Stimulated activated CD4-positive, alpha-beta T cell treated with anti-CD3 and anti-CD28 coated beads, Interleukin-15, amount 100 ng/mL, for 24 hours (primary cell): ENCODE measurements at places on chromosomes 3 and 15.
A peak's percentile ranks its signal among the peaks of the same experiment; 100 is the strongest.

- no peak for DNase-seq
These were observed 16.5 kb upstream of the CLDN1 start for GRCh38 chr3:190338717-190339116.

DNA sequence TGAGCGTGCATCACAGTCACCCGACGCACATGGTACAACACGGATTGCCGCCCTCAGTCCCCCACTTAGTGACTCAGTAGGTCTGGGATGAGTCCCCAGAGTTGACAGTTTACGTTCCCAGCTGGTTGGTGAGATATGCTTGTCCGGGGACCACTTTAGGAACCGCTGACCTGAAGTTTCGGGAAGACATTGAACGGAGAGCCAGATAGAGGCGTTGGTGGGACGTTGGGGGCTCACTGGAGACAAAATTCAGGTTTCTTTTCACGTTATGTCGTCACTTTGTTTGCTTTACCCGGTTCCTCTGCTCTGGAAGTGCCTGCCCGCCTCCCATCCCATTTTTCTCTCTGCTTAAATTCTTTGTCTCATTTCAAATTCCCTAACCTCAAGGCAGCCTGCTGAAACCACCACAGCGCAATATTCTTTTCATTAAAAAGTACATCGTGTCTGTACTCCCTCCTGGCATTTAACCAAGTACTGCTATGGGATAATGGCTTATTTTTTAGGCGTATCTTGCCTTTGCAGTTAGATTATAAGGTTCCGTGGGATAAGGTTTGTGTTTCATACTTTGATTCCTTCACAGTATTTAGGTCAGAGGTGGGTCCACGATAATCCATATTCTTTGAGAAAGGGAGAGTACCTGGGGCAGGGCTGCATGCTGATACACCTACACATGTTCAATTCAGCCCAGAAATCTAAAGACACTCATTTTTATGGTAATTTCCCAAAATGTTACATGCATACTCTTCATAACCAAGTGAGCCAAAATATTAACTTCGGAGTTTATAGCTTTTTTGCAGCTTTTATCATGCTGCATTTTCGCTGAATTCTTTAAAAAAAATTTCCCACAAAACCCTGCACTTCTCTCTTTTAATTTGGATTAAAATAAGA, 921 bp downstream of the LMLN start:
- peak; percentile 68 for DNase-seq

GRCh38 chr15:36691579-36692357, 112.3 kb downstream of the CDIN1 start:
- no peak for DNase-seq

DNA sequence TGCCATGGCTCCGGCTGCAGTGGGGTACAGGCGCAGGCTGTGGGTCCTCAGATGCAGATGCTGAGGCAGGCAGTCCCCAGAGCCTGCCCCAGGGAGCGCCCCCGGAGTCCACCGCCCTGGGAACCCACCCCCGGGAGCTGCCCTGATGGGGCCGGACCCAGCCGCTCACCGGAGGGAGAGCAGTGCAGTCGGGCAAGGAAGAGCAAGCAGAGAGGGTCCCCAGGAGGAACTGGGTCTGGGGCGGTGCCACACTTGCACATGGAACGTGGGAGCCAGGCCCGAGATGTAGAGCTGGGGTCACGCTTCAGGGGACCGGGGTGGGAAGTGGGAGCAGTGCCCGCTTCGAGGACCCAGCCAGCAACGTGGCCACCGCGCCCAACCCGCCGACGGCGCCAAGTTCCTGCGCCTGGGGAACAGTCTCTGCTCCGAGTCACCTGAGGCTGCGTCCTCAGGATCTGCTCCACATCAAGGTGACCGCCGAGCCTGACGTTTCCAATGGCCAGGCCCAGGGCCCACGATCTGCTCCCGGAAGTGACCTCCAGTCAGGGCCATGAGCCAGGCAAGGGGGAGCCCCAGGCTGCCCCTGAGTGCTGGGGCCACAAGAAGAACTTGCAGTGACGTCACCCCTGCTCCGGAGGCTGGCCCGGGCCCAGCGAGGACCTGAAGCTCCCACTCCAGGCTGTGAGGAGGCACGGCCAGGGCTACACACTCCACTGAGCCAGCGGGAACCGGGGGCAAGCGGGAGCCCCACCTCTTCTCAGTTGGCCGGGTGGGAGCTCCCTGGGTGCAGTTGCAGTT, 27.0 kb upstream of the TFG start:
- no peak for DNase-seq

- DNase-seq, result no peak
These were observed 68.4 kb upstream of the HACD2 start for GRCh38 chr3:123653221-123653682.

DNA sequence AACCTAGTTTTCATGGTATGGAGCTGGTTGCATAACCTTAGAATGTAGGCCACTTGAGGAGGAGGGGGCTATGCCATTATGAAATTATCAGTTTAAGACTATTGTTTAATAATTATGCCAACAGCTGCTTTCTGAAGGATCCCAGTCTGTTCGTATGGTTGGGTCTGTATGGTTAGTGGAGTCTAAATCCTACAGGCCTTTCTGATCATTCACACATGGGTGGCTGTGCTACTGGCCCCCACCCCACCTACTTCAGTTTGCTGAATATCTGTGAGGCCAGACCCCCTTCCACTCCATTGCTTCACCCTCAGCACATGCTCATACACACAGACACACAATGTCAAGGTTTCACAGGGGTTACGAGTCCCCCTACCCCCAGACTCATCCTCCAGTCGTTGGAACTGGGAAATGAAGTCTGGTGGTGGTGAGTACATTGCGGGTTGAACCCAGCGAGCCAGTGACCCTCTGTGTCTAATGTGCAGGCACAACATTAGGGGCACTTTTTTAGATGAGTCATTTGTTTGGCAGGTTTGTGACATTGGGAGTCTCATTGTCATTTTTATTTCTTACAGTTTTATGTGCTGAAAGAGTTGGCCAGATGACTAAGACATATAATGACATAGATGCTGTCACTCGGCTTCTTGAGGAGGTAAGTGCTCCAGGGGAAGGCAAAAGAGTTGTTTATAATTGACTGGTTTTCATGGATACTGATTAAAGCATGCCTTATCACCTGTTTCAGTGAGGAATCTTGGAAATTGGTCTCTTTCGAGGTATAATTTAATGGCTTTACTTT, 85.3 kb downstream of the TRAK1 start:
- DNase-seq, result no peak

DNA sequence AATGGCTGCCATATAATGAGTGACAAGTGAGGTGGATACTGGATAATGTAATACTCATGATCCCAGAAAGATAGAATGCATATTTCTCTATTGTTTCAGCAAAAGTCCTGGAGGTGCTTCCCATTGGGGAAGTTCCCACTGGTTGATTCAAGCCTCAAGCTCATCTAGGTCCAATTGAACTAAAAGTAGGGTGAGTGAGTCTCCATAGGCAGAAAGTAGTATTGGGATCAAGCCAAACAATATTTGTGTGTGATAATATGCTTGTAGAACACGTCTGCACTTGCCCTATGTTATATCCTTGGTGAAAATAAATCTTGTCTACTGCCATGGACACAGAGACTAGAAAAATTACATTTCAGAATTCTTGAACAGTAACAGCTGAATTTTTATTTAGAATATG, 14.8 kb upstream of the ZBTB20 start:
- DNase-seq, result no peak

- no peak for DNase-seq
These were observed 14.2 kb upstream of the CLEC3B start for GRCh38 chr3:45011756-45012508.

DNA sequence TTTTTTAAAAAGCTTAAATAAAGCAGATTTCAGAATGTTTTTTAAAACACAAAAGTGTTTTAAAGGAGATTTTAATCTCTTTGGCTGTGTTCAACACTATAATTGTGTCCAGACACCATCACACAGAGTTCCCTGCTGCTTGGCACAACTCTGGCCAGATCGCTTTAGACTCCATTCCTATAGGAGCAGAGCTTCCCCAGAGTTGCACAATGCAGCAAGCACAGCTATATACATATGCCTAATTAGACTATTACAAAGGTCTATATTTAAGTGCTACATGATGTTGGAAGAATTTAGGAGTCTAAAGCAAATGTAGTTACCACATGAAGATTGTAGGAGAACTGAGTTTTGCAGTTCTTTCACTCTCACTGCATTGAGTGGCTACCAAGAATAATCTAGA, 11.2 kb downstream of the SLC9A9 start:
- DNase-seq, result no peak

- no peak for DNase-seq
These were observed 41.6 kb upstream of the GOLGA8B start for GRCh38 chr15:34625007-34625406.

- DNase-seq, result no peak
These were observed 44.5 kb downstream of the PCSK6 start for GRCh38 chr15:101444807-101445508.

GRCh38 chr3:123350971-123351370, 97.9 kb downstream of the ADCY5 start:
- no peak for DNase-seq

- DNase-seq, result no peak
These were observed 205.7 kb downstream of the PLCL2 start for GRCh38 chr3:17090280-17090983.

DNA sequence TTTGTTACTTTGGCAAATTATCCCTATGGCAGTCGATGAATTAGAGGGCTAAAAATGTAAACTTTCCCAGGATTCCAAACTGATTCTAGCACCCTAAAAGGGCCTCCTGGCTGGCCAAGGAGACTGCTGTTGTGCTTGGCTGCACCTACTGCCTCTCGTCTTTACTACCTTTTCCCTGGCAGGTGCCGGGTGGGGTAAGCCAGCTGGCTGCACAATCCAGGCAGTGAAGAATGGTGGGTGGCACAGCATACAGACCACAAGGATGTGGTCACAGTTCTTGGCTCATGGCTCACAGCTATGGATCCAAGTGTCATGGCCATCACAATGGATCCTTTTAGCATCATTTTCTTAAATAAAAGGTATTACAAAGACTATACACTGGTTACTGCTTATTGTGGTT, 20.7 kb upstream of the SLC25A26 start:
- no peak for DNase-seq

- no peak for DNase-seq
These were observed 82.9 kb downstream of the EOMES start for GRCh38 chr3:27639271-27639670.

GRCh38 chr3:139578783-139579182, 39.2 kb upstream of the RBP1 start:
- DNase-seq, result no peak

GRCh38 chr3:131169331-131169730, 142.7 kb downstream of the NEK11 start:
- DNase-seq, result no peak

GRCh38 chr3:4270720-4271119, 32.4 kb upstream of the SETMAR start:
- no peak for DNase-seq

GRCh38 chr3:36477655-36478054, 97.4 kb downstream of the STAC start:
- DNase-seq, result no peak

GRCh38 chr15:66147440-66147839, 106.1 kb downstream of the MEGF11 start:
- DNase-seq, result no peak

GRCh38 chr3:183826448-183827250, 1.3 kb upstream of the MAP6D1 start:
- DNase-seq, result no peak

GRCh38 chr15:101320501-101321052, 25.5 kb upstream of the SNRPA1 start:
- peak; percentile 67 for DNase-seq

GRCh38 chr3:116040152-116040551, 405.1 kb downstream of the LSAMP start:
- DNase-seq, result no peak

- peak; percentile 28 for DNase-seq
These were observed 522 bp downstream of the MED12L start for GRCh38 chr3:151085889-151086483.

DNA sequence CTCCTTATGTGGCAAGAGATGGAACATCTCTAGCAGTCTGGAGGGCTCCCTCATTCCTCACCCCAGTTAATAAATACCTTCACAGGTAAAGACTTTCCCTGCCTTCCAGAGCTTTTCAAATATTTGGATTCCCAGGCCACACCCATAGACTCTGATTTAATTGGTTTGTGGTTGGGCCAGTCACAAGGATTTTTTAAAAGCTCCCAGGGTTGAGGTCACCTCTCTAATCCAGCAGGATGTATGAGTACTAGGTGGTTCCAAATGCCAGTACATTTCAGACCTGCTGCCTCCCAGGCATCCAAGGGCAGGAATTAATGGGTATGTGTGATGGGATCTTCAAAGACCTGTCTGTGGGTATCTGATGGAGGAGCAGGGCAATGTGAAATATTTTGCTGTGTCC, 312.8 kb downstream of the CLSTN2 start:
- DNase-seq, result no peak

DNA sequence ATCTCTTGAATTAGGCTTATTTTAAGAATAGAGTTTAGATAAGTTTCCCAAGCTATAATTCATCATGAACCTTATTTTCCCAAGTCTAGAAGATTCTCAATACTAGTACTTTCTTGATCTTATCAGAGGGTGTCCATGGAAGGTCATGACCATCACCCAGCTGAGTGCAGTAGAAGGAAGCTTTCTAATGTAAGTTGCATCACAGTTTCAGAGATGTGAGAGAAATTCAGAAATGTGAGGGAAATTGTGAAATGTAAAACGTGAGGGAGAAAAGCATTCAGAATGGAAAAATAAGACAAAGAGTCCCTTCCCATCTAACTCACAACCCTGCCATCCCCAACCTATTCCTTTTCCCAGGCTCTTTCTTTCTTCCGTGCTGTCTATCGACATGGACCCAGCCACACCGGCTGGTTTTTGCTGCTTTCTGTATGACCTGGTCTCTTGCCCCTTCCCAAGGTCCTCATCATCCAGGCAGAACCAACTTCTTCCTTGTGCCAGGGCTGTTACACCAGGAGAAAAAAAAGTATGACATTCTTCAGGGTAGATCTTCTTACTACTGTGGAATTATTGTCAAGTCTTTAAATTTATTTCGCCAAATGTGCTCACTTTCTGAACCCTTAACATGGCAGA, 6.7 kb downstream of the CAPN3 start:
- DNase-seq, result no peak

DNA sequence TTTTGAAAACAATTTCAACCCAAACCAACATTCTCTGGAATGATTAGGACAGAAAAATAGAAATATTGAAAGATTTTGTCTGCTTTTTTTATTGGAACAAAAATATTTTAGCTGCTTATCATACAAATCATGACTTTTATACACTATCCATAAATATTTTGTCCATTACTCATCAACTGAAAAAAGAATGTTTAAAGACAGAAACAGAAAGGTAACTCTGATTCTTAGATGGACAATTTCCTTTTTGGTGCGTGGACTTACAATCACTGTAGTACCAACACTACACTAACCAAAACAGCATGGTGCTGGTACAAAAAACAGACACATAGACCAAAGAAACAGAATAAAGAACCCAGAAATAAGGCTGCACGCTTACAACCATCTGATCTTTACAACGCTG, 582.8 kb upstream of the CCDC54 start:
- DNase-seq, result no peak

- no peak for DNase-seq
These were observed 112.7 kb downstream of the APBA2 start for GRCh38 chr15:28998511-28998910.

- no peak for DNase-seq
These were observed 194.4 kb downstream of the KBTBD8 start for GRCh38 chr3:67192466-67192865.

GRCh38 chr15:76155731-76156130, 95.9 kb downstream of the TMEM266 start:
- peak; percentile 42 for DNase-seq
